Activated CD4-positive, alpha-beta T cell treated with anti-CD3 and anti-CD28 coated beads, Interleukin-2, amount 10 ng/mL, durations not matched to agents 24 days and 14 days (primary cell): ENCODE measurements at places on chromosomes 16 and 17. TPM values are rescaled to one million over a fixed set of nuclear protein-coding genes. Genes with fewer than 3 reads are reported as not detected.

The HID1 gene
- total RNA-seq: 0.17 TPM in 1 of 2 replicates, not detected in the other

The ZMYND15 gene
- total RNA-seq: not detected in 2 replicates

The TBC1D16 gene
- 1.4 and 1.9 TPM in 2 replicates for total RNA-seq

The MT1A gene
- total RNA-seq: 1.8 and 2.1 TPM in 2 replicates

The ANKRD40 gene
- 47.7 and 49.8 TPM in 2 replicates for total RNA-seq

The CCT6B gene
- total RNA-seq: 0.40 and 1.3 TPM in 2 replicates

- DNase-seq: no peak
Measured at GRCh38 chr17:64398320-64398719, 7.7 kb upstream of the PECAM1 start.

DNA sequence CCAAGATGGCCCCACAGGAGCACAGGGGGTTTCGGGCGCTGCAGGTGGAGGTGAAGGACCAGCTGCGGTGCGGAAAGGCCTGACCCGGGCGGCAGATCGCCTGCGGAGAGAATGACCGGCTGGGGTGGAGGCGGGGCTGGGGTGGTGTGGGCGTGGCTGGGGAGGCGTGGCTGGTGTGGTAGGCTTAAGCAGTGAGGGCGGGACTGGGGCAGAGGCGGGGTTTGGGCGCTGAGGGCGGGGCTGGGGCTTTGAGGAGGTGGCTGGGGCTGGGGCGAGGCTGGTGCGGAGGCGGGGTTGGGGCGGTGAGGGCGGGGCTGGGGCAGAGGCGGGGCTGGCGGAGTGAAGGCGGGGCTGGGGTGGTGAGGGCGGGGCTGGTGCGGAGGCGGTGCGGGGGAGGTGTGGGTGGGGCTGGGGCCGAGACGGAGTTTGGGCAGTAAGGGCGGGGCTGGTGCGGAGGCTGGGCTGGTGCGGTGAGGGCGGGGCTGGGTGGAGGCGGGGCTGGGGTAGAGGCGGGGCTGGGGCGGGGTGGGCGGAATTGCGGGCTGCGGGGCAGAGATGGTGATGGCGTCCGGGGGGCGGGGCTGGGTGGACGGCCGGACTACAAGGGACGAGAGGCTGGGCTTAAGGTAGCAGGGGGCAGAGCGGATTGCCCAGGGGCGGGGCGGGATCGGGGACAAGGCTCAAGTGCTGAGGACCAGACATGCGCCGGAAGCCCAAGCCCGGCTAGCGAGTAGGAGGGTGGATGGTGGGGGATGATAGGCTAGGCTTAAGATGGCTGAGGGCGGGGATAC, 9.9 kb upstream of the GSDMA start:
- peak; percentile 94 for DNase-seq

GRCh38 chr17:74241431-74241830, 28.1 kb downstream of the TTYH2 start:
- DNase-seq: no peak

- DNase-seq: no peak
Measured at GRCh38 chr17:75824666-75825065, 19.5 kb downstream of the UNC13D start.

GRCh38 chr16:55955845-55956244, 80.7 kb upstream of the CES5A start:
- no peak for DNase-seq

DNA sequence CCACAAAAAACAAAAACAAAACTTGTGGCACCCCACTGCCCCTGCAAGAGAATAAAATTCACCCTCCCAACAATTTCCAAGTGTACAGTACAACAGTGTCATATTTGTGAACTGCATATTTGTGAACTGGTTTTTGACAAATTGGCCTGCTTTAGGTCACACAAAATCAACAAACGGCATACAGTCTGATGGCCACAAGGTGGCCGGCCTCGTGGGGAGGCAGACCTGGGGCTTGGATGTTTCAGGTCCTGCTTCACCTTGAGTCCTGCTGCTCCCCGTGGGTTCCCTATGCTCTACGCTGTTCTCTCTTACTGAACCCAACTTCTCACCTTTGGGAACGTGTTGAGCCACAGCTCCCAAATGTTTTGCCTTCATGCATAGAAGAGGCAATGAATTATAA, 102.2 kb downstream of the CDK5R1 start:
- DNase-seq: peak; percentile 50

- no peak for DNase-seq
Measured at GRCh38 chr17:66523378-66524200, 221.2 kb downstream of the PRKCA start.

- DNase-seq: no peak
Measured at GRCh38 chr17:44008205-44008909, 3.9 kb downstream of the NAGS start.

- no peak for DNase-seq
Measured at GRCh38 chr16:23611936-23612335, 15.8 kb upstream of the NDUFAB1 start.

DNA sequence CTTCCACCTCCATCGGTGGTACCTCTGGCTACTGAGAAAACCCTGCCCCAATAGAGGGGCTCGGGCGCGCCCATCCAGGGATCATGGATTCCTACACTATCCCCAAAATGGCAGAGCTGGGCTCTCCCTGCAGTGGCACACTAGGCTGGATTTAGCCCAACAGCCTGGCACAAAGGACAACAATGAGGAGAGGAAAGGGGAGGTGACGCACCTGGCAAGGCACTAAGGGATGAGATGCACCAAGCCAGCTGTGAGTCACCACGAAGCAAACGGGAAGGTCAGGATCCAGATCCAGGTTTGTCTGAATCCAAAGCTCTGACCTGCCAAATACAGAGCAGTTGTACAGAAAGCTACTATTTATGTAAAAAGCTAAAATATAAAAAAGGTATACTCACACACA, 18.1 kb downstream of the UBE2O start:
- DNase-seq: no peak

DNA sequence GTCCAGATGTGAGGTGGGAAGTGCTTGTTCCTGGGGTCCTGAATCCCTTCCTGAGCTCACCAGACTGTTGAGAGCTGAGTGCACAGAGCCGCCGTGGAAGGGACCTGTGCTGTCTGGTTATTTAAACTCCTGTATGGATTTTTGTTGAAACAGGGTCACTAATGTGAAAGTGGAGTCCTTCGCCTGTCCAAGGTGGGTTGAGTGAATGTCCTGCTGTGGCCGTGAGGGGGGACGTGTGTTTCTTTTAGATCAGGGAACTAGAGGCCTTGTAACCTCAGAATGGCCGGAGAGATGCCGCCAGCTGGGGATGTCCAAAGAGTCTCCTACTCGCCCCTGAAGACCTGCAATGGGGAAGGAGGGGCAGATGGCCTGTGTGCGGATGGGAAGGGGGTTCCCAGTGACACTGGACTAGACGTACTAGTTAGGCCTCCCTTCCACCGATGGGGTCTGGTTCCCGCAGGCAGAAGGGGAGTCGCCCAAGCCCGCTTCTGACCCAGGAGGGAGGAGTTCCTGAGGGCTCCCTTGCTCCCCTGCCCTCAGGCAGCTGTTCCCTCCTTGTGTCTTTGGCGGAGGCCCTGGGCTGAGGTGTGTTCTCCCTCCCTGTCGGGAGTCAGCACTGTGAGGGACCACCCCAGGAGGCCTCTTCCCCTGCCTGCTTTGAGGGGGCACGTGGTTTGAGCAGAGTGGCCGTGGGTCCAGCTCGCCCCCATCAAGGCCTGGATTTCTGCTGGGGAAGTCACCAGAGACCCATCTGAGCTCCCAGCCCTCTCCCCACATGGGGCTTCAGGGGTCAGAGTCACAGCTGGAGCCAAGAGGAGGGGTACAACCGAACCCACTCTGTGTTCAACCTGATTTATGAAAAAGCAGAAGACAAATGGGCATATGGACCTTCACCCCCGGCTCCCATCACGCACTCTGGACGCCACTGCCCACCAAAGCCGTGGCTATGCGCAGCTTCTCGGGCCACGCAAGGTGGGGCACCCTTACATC, 30.9 kb downstream of the OR1D5 start:
- no peak for DNase-seq

GRCh38 chr16:1913327-1914083, 4.7 kb downstream of the HS3ST6 start:
- DNase-seq: no peak

DNA sequence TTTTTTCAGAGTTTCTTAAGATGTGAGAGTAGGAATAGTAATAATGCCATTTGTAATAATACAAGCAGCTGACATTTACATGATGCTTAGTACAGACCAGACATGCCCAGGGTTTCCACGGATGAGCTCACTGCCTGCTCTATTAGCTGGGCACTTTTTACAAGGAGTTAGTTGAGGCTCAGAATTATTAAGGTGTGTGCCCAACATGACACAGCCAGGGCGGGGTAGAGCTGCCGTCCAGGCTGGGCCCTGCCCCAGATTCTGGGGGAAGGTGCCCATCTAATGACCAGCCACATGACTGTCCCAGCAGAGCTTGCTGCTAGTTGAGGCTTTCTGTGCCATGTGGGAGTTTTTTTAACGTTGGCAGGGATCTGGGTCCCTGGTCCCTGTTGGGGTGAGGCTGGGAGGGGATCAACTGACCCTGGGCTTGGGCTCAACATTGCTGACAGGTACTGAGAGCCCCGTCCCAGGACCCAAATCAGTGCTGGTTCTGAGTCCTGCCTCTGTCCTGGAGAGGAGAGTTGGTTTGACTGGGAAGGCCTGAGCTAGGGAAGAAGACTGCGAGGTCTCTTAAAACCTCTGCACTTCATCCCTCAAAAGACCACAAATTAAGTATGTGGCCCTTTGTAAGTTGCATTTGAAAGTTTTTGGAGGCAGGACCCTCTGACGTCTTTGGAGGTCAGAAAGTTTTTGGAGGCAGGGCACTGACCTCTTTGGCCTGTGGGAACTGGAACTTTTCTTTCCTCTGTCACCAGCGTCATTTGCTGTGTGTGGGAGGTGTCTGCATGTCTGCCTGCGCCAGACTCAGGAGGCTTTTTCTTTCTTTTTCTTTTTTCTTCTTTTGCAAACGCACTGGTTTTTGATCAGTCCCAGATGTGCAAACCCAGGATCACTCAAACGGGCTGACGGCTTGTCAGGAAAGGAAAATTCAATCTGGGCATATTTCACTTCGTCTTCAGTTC, 2.2 kb downstream of the CRISPLD2 start:
- DNase-seq: no peak

DNA sequence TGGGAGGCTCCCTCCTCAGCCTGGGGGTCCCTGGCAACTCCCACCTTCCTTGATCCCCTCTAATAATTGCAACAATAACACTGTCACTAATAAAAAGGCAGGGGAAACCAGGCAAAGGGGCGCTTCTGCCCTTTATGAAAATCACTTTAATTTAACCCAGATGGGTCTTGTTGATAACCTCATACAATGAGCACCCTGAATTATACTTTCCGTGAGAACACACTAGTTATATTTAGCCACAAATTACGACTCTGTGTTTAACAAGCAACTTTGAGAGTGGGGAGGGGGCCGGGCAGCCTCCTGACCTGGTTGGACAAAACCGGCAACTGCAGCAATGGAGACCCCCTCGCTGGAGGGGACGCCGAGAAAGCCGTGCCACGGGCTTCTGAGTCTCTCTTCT, 5.7 kb upstream of the BAHCC1 start:
- no peak for DNase-seq
